ENCODE measurements at places on chromosomes 16 and 17. TPM values are rescaled to one million over a fixed set of nuclear protein-coding genes. Genes with fewer than 3 reads are reported as not detected.

CAPN15 gene
- total RNA-seq, result 151 TPM

EPX gene
- not detected for total RNA-seq

CDT1 gene
- total RNA-seq, result 3.8 TPM

CTRL gene
- total RNA-seq, result 17.2 TPM

LYZL6 gene
- total RNA-seq, result not detected

KRTAP9-8 gene
- total RNA-seq, result not detected

OTOP2 gene
- total RNA-seq, result not detected

CIBAR2 gene
- total RNA-seq, result not detected

MYH8 gene
- not detected for total RNA-seq

IGFBP4 gene
- total RNA-seq, result 2.1 TPM

PRR35 gene
- total RNA-seq, result not detected

DNA sequence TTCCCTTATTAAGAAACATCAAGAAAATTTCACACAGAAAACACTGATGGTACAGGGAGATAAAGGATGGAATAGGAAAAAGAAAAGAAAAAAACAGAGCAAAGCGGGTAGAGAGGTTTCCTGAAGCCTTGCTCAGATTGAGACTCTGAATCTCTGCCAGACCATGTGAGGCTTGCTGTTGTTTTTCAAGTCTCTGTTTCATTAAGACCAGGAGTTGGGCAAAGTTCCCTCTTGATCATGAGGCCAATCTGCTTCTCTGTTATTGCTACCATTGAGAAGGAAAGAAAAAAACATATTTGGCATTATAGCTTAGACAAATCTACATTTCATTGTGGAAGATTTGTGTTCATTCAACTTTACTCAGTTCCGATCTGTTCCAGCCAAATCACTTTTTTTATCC lies 201.6 kb upstream of the SOX9 start:
- no peak for DNase-seq

DNA sequence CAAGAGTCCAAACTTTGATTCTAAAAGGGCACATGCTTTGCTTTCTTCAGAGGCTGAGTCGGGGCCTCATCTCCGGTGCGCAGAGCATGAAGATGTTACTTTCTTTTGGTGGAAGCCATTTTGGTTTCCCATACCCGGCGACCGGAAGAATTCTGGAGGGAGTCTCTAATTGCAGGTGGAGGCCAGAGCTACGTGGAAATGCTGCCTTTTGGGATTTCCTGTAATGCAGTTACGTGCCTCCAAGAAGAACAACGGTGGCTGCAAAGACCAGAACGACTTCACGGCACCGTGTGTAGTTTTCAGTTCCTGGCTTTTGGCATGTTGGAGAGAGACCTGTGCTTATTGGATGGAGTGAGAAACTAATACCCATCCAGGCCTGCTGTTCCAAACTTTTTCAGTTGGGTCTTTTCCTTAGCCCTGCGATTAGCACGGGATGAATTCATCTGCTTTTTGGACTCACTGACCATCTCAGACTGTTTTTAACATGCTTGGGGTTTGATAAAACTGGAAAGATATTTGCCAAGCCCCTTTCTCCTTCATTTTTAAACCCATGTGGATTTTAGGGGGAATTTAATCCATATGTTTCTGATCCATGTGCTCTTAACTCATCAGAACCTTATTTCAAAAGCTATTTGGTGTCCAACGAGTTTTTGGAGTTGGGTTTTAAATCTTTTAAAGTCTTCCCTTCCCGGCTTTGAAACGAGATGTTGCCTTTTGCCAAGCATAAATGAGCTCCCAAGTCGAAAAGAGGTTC lies 19.0 kb downstream of the FOXL1 start:
- no peak for DNase-seq

- no peak for DNase-seq
Observed at GRCh38 chr17:77692571-77693161, 265.8 kb upstream of the TNRC6C start.

DNA sequence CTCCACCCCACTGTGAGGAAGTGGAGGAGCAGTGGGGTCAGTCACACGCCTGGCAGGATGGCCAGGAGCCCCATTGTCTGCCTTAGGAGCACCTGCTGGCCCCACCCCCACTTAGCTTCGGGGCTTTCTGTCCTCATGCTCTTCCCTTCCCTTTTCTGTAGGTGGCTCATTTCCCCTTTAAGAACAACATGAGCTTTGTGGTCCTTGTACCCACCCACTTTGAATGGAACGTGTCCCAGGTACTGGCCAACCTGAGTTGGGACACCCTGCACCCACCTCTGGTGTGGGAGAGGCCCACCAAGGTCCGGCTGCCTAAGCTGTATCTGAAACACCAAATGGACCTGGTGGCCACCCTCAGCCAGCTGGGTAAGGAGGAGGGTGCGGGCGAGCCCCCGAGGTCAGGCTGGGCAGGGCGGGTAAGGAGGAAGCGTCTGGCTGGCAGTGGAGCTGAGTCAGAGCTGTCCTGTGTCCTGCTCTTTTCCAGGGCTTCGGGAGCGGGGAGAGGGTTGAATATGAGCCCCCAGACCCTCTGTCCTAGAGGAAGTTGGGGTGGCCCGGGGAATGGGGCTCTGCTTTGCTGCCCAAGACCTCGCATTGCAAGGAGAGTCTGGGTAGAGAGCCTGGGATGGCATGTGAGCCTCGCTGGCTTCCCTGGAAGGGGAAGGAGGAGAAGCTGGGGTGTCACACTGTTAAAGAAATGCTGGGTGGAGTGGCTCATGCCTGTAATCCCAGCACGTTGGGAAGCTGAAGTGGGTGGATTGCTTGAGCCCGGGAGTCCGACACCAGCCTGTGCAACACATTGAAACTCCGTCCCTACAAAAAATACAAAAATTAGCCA lies 9.2 kb upstream of the SERPINF1 start:
- no peak for DNase-seq

DNA sequence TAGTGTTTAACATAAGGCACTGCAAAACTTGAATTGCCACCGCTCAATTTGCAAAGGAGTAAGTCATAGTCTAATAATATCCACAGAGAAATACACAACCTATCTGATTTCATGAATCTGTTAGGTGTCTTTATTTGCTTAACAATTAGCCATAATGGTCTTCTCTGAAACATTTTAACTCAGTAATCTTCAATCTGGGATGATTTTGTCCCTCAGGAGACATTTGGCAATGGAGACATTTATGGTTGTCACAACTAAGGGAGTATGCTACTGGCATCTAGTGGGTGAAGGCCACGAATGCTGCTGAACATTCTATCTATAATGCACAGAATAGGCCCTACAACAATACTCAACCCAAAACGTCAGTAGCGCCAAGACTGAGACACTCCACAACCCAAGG lies 4.3 kb downstream of the UBE2G1 start:
- DNase-seq, result peak; percentile 20

- DNase-seq, result no peak
Observed at GRCh38 chr16:84103678-84104077, 13.1 kb downstream of the MBTPS1 start.

DNA sequence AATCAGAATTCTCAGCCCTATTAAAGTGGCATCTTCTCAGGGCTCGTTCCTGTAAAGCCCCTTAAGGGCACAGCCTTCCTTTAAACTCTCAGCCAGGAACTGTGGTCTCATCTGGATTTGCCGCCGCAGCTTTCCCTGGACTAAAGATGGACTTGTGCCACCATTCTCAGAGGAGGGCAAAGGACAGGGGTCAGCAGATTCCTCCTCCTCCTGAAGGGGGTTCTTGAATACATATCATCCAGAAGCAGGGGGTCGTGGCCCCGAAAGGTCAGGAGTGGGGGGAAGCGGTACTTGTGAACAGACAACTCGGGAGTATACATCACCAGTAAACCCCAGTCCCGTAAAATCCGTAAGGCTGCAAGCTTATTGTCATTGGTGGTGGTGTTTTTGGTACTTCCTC lies 174.8 kb downstream of the RPTOR start:
- DNase-seq, result no peak

- no peak for DNase-seq
Observed at GRCh38 chr17:47622180-47622549, 27.6 kb upstream of the KPNB1 start.

- DNase-seq, result no peak
Observed at GRCh38 chr17:63960006-63960405, 12.7 kb downstream of the SCN4A start.

DNA sequence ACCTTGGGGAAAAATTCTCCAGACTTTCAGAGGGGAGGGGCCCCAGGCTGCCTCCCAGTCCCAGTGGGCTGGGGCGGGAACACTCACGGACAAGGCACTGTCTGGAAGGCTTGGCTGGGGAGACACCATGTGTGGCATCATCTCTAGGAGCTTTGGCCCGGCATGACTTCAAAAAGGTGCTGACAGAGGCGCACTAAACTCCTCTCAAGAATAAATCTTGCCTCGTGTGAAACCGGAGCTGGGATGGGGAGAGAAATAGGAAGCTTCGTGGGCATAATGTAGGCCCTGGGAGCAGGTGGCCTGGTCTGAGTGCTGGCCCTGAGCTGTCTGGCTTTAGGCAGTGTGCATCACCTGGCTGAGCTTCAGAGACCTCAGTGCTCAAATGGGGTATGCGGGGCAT lies 5.7 kb downstream of the WSCD1 start:
- DNase-seq, result no peak

DNA sequence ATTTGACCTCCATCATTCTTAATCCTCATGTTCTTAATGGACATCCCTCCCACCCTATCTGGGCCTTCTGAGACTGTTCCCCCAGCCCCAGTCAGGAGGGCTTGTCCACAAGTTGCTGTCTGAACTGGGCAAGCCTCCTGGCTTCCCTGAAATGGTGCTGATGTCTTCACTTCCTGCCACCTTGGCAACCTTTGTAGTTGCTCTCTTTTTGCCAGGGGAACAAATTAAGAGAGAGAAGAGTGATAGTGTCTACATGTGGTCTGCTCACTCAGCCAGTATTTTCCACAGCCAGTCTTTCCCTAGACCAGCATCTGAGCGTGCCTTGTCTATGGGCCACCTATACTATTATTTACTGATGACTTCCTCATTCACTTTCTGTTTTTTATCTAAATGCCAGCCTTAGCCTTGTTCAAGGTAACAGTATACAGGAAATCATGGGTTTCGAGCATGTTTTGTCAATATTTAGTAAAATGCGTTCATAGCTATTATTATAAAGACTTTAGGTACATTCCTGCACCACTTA lies 710.1 kb downstream of the MAF start:
- peak; percentile 20 for DNase-seq
